ENCODE measurements at places on chromosomes 12 and 14. TPM values are rescaled to one million over a fixed set of nuclear protein-coding genes. Genes with fewer than 3 reads are reported as not detected.

DNA sequence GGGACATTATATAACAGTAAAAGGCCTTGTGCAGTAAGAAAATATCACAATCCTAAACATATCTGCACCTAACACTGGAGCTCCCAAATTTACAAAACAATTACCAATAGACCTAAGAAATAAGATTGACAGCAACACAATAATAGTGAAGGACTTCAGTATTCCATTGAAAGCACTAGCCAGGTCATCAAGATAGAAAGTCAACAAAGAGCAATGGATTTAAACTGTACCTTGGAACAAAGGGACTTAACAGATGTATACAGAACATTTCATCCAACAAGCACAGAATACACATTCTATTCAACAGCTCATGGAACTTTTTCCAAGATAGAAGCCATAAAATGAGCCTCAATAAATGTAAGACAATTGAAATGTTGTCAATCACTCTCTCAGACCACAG, 209.5 kb upstream of the ARHGAP5 start:
- no peak for DNase-seq

DNA sequence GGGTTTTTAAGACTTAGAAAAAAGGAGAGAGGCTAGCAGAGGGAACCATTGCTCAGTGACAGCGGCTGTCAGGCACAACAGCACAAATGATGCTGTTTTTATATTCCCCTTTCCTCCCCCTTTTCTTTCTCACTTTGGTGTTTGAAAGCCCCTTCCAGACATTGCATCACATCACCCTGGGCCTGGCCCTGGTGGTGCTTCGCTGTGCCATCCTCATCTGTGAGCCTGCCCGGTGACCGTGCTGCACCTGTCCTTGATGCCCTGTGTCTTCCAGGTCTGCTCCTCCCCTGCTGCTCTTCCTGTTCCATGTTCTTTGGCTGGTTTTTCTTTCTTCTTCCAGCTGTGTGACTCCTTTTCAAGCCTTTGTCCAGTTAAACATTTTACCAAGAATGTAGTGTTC, 24.8 kb downstream of the KLC1 start:
- DNase-seq: no peak

DNA sequence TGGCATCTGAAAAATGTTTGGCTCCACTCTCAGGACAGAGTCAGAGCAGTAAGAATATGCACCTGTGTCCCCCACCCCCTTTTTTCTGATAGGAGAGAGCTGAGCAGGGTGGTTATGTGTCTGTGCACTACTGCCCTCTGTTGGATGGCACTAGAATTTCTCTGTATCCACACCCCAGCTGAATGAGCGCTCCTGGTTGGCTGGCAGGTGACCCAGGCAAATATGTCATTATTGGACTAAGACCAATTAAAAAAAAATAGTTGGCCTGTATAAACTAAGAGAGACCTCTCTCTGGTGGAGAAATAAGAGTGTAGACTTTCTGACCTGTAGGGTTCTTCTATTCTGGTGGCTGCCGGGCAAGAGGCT, 107.0 kb downstream of the PTCSC3 start:
- no peak for DNase-seq

GRCh38 chr12:16088421-16088820, 177.3 kb downstream of the DERA start:
- DNase-seq: no peak

DNA sequence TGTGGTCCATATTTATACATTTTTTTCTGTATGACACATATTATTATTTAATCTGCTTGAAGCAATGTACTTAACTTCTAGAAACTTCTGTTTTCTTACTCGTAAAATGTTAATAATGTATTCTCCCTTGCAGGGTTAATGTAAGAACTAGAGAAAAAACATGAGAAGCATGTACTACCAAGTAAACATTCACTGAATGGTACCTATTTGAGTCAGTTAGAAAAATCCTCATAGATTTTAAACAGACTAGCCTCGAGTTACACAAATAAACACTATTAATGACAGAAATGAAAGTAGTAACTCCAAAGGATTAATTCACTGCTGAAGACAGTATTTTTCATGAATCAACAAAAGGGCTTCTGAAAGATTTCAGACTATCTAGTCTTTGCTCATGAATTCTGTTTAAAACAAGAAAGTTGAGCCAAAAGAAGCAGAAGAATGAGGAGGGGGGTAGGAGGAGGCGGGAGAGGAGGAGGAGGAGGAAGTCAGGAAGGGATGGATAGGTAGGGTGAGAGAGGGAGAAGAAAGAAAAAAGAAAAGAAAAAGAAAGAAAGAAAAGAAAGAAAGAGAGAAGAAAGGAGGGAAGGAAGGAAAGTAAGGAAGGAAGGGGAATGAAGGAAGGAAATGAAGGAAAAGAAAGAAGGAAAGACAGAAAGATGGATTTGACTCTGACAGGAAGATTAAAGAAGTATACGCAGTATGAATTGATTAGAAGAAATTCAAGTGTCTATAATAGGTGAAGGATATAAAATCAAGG, 68.2 kb upstream of the CCDC91 start:
- no peak for DNase-seq

DNA sequence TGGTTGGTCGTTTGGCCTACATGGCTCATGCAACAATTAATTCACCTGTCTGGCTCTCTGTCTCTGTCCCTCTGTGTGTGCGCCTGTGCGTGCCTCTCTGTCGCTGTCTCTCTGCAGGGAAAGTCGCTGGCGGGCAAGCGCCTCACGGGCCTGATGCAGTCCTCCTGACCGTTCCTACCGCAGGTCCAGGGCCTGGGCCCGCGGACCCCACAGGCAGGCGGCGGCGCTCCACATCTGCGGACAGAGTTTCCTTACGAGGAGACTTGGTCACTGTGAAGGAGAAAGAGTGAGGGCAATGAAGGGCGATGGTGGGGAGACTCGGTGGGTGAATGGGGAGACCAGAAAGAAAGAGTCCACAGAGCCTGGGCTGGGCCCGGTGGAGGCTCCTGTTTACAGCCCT, 331.6 kb downstream of the DPF3 start:
- DNase-seq: no peak

DNA sequence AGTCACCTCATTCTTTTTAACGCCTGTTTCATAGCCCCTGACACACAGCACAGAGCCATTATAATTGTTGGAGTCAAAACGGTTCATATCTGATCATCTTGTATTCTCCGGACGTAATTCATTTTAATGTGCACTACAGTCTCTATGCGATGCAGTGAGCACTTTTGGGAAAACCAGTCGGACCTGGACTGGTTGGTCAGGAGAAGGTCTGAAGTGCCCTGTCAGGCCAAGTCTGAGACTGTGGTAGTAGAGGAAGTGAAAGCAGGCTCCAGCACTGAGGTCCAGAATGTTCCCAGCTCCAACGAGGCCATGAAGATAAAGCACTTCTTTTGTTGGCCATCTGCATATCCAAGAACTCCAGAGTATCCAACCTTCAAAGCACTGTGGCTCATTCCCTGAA, 117.1 kb upstream of the NCOR2 start:
- no peak for DNase-seq

DNA sequence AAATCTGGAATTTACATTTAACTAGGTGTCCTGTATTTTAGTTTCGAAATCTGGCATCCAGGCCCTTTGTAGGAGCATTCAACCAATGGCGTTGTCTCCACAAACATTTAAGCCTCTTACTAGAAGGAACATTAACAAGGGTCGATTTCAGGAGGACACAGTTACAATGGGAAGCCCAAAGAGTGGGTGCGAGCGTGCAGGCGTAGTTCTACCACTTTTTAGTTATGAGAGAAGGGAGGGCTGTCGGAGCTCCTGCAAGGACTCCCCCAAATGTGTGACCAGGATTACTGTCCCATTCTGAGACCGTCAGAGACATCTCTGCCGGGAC, 365 bp upstream of the ABHD4 start:
- DNase-seq: no peak

DNA sequence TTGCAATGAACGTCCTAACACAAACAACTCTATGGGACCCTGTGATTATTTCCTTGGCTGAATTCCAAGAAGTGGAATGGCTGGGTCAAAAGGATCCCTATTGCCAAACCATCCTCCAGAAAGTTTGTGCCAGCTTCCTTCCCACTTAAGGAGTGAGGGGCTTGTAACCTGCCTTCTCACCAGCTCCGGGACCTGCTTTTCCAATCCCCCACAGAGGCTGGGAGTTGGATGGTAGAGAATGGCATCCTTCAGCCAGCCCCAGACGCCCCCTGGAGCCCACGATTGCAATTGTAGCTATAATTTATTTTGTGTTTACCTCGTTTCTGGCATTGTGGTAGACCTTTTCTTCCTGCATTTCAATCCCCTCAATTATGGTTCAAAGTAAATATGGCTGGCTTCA, 9.7 kb upstream of the ZDHHC22 start:
- no peak for DNase-seq

DNA sequence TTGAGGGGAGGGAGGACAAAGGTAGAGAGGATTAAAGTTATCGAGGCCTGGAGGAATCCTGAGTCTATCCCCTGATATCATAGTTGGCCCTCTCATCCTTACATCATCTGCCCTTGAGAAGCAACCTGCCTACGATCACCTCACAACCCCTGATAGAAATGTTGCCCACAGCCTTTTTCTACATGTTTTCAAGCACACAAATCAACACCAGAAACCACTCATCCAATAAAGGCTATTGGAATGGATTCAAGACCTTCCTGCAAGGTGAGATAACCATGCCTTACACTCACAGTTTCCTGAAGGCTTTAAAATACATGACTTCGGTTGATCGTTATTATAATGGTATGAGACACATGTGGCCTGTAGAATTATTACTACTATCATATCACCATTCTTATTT, 175.7 kb upstream of the EGLN3 start:
- DNase-seq: no peak

GRCh38 chr14:101601606-101602465, 40.5 kb downstream of the DIO3 start:
- DNase-seq: no peak

- no peak for DNase-seq
Observed at GRCh38 chr12:52029685-52030084, 21.6 kb upstream of the NR4A1 start.

DNA sequence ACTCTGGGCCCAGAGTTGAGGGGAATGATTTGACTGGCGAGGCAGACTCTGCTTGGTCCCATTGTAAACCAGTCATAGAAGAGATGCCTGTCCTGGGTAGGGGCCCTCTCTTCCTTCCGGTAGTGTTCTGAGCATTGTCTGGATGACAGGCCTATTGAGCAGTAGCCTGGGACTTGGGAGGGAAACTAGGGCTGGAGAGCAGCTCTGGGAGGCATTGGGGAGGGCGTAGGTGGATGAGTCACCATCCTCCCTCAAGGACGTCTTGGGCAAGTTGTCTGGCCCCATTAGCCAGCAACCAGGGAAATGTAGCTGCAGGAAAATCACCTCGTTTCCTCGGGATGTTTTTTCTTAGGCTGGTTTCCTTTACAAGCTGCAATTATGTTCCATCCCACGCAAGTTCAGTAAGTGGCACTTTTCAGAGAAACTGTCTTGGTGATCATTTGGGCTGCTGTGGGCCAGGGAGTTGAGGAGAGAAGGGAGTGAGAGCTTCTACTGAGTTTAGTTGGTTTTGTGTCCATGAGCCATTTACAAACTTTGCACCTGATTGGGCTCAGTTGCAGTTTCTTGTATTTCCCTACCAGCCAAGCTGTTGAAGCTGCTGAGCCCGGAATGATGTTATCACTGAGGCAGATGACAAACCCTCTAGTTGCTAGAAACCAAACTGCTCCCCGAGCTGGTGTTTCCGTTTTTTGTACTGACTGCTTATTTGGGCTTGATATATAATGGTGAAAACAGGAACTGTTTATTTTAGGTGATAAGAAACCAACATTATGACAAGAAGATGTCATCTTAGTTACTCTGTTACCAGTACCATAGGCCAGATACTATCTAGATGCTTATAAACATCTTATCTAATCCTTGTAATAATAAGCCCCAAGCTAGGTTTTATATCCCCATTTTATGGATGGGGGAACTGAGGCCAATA, 147.6 kb downstream of the CHST11 start:
- peak; percentile 81 for DNase-seq

DNA sequence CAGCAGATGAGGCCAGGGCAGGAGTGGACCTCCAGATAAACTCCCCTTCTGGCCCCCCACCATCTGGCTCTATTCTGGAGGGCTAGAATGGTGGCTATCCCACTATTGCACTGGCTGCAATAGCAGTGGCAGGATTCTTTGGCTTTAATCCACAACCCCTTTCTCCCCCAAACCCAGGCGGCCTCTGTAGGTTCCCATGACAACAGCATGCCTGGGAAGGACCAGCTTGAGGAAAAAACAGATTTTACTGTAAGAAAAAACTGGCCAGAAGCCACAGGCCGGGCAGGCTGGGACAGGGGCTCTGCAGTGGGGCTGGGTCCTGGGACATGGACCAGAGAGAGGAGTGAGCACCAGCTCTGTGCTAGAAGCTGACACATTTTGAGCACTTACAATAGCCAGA, 13.6 kb upstream of the ACVR1B start:
- no peak for DNase-seq

GRCh38 chr12:112112409-112113133, 4.0 kb upstream of the NAA25 start:
- no peak for DNase-seq

- DNase-seq: no peak
Observed at GRCh38 chr12:15196678-15197505, 24.3 kb downstream of the RERG start.

GRCh38 chr14:101075801-101076413, 172.4 kb upstream of the RTL1 start:
- DNase-seq: no peak

The ADCY4 gene
- total RNA-seq: 24.1 TPM

The SLC8A3 gene
- total RNA-seq: 0.09 TPM

The SMIM41 gene
- total RNA-seq: 0.44 TPM

The ARID4A gene
- 26.1 TPM for total RNA-seq

The TBPL2 gene
- total RNA-seq: not detected

The MYF5 gene
- not detected for total RNA-seq

The HCAR3 gene
- not detected for total RNA-seq

The MAP3K9 gene
- 2.4 TPM for total RNA-seq

The PTCSC3 gene
- not detected for total RNA-seq

The ARID2 gene
- 19.1 TPM for total RNA-seq
